HL-60 (cell line): ENCODE measurements at places on chromosomes 11 and 22.
A peak's percentile ranks its signal among the peaks of the same experiment; 100 is the strongest.

DNA sequence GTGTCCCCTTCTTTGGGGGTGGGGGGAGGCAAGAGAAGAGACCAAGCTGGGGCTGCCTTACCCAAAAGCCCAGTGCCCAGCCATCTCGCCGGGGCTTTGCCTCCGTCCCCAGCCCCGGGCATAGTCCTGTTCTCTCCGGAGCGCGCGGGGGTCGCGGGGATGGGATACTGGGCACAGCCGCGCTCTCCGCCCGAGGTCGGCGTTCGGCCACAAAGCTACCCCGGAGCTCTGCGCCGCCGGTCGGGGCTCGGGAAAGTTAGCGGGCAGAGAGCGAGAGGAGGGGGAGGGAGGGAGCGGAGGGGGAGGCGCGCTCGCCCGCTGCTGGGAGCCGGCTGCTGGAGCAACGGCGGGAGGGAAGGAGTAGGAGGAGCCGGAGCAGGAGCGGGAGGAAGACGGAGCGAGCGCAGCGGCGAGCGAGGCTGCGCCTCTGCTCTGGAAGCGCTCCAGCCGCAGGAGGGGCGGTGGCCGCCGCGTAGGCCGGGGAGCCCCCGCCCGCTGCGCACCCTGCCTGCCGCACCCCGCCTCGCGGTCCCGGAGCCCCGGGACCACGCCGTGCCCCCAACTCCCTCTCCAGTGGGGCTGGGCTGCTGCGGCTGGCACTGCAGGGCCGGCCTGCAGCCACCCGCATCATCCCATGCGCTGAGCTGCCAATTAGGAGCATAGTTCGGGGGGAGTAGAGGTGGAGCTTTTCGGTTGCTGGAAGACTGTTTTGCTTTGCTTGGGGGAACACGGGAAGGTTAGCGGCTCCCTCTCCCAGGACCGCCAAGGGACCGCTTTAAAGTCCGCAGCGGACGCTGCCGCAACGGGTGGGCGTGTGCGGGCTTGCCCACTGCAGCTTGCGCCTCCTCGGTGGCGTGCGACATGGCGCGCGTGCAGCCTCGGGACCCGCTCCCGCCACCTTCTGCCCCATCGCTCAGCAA lies at the start of gene SCN4B:
TSS of gene SCN4B (minus strand) at position 272 of the 920 bp plus-strand sequence. CDS start at position 122, 150 bp downstream.
- peak; percentile 46 for DNase-seq

DNA sequence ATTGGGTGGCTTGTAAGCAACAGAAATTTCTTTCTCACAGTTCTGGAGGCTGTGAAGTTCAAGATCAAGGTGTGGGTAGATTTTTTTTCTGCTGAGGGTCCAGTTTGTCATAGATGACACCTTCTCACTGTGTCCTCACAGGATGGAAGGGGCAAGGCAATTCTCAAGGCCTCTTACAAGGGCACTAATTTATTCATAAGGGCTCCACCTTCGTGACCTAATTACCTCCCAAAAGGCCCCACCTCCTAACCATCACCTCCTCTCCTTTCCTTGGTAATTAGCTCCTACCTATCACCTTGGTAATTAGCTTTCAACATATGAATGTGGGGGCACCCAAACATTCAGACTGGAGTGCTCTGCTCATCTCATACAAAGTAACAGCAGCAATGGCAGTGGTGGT lies 92.3 kb upstream of the CD44 start:
- DNase-seq: no peak

DNA sequence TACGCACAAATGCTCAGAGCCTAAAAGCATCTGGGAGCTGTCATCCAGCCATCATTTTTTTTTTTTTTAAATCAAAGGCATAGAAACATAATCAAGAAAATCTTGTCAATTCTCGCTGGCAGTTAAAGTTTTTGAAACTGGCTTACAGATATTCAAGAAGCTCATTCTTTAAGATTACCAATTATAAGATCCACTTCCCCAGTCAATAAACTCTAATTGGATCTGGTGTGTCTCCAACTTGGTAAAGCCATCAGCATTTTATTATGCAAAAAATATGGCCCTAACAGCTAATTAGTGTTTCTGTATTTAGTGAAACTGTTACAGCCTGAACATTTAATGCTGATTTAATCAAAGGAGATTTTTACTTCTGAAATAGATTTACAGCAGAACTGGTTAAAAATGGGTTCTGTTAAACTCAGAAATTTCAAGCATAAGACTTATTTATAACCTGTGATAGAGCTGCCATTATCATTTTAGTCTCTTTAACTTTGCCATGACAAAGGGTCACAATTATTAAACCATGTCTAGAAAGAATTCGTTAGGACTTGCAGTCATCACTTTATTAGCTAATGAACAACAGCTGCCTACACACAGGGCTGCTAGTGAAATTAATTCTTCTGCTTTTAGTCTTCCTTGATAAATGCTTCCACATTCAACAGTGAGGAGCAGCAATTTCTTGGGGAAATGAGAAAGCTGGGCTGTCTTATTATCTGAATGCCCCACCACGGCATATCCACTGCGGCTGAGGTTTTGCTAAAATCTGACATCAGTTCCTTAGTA lies 176.4 kb upstream of the PITPNB start:
- no peak for DNase-seq

DNA sequence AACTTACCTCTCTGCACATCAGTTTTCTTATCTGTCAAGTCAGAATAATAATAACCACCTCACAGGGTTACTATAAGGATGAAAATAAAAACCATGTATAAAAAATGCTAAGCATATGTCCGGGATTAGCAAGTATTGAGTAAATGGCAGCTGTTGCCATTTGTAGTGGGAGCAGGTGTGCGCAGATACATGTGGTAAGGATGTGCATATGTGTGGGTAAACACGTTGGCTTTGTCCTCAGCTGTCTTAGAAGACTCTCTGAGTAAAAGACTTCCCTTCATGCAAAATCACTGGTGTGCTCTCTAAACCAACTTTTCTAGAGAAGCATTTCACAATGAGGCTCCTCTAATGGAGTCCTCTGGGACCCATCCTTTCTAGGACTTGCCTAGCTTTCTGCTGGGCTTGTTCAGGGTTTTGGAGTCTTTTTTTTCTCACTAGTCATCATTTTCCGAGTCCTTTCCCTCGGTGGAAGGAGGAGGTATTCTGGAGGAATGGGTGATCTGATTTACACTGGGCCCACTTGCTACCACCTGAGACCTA lies 62.4 kb downstream of the NELL1 start:
- no peak for DNase-seq

GRCh38 chr11:75162954-75163353 lies 12.0 kb downstream of the SLCO2B1 start:
- DNase-seq: no peak

- no peak for DNase-seq
Measured at GRCh38 chr11:45475173-45475572, 189.0 kb upstream of the SYT13 start.

- no peak for DNase-seq
Measured at GRCh38 chr22:39363751-39364515, 14.1 kb downstream of the SYNGR1 start.

- no peak for DNase-seq
Measured at GRCh38 chr11:62479631-62480201, 60.9 kb downstream of the SCGB1A1 start.

GRCh38 chr11:70761094-70761907 lies 363.0 kb downstream of the CTTN start:
- DNase-seq: no peak

- no peak for DNase-seq
Measured at GRCh38 chr11:86574493-86575207, 97.8 kb downstream of the ME3 start.

DNA sequence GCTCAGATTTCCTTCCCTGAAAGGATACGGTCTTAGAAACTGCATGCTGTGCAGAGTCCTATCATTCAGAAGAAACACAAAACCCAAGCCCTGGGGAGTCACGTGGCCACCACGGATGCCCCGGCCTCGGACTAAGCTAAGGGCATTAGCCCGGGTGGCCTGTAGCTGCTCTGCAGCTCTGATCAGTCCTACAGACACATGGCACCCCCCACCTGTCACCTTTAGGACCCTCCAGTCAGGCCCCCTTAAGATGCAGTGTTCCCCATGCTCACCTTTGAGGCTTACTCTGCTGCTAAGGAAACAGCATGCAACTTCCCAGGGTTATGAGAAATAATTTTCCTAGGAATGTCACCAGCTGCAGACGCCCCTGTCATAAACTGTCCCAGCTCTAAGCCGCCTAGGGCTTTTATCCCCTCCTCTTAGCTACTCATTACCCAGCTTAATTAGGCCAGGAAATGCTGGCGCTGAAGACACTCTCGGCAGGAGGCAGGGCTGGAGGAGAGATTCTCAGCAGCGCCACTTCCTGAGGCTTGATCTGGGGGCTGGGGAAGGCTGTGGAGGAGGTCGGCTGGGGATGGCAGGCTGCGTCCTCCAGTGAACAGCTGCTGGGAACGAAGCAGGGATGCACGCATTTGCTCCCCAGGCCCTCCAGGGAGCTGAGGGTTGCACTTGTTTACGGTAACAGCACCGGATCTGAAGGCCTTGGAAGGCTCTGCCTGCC lies 47.2 kb upstream of the ADA2 start:
- no peak for DNase-seq

DNA sequence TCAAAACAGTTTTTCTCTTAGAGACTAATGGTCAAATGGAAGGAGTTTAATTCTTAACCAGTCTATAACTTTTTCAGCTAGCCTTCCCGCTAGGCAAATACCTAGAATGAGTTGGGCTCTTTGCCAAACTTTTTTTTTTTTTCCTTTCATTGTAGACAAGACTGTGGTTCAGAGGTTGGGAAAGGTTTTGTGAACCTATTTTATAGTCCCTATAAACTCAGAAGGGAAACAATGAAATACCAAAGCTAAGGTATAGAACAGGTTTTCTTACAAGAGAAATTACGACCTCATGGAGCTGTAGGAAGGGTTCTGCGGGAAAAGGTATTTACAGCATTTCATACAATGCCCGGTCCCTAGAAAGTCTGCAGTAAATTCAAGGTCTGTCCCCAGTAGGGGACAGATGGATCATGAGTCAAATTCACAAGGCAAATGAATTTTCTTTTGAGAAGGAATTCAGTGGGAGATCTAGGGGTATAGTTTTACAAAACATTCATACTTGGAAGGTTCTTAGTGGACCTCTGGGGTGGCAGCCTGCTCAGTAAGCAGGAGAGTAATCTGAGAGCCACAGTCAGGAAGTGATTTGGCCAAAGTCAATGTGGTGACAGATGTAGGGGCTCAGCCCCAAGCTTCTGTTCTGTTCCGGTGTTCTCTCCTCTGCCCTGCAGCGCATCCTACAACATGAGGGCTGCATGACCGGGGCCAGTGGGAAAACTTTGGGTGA lies 146.8 kb downstream of the DBX1 start:
- DNase-seq: no peak

- DNase-seq: no peak
Measured at GRCh38 chr11:106271686-106272085, 194.2 kb downstream of the AASDHPPT start.

GRCh38 chr11:4054643-4055042 lies 40.0 kb upstream of the RRM1 start:
- no peak for DNase-seq

- no peak for DNase-seq
Measured at GRCh38 chr11:130515829-130516553, 67.5 kb downstream of the ADAMTS15 start.

- no peak for DNase-seq
Measured at GRCh38 chr22:37870273-37870672, 21.1 kb downstream of the EIF3L start.

DNA sequence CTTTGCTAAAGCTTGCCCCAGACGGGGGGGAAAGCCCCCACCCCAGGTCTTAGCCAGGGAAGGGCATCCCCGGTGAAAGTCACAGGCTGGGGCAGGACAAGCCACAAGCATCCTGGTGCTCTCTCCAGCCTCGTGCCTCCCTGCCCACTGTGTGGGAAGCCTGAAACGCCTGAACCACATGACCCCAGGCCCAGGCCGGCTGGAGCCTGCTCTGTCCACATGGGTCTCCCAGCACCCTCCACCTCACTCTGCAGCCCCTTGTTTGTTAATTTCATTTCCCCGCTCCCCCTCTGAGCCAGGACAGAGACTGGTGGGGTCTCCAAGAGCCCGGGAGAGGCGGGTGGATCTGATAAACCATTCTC lies 58.3 kb upstream of the TCF20 start:
- DNase-seq: no peak
